ENCODE measurements at places on chromosomes 7 and 10. TPM values are rescaled to one million over a fixed set of nuclear protein-coding genes. Genes with fewer than 3 reads are reported as not detected.

GRCh38 chr10:102669206-102670064, 25.2 kb downstream of the TRIM8 start:
- no peak for DNase-seq

- no peak for DNase-seq
Measured at GRCh38 chr10:95935429-95935828, 27.7 kb downstream of the CC2D2B start.

DNA sequence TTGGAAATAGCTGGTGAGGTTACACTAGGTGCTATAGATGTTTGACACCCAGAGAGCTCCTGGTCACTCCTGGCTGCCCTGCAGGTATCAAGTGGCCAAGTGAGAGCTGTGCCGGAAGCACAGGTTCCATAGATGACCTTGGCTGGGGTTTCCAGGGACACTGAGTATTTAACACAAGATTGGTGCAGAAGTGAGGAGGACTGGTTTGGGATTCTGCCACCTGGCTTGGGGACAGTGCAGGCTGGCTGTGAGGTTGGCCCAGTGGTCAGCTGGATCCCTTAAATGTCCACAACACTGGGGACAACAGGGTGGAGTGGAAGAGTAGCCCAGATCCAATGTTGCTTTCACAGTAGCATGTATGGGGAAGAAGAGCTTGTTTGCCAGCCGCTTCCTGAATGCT, 5.3 kb upstream of the ACHE start:
- no peak for DNase-seq

Gene IFIT1B
- not detected for total RNA-seq

Gene SPDYE9
- not detected for total RNA-seq

DNA sequence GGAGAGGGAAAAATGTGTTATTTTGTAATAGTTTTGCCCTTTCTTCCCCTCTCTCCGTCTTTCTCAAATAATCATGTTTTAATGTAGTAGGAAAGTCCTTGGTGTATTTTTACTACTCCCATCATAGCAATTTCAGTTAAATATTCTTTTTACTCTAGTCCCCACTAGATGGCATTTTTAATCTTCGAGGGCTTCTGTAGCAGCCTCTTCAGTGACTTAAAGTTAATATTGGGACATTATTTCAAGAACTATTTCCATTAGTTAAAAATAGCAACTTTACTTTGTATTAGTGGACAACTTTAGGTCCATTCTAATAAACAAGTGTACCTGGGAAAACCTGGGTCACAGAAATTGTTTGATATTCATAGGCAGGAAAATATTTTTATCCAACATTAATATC, 23.0 kb downstream of the EDRF1 start:
- no peak for DNase-seq

DNA sequence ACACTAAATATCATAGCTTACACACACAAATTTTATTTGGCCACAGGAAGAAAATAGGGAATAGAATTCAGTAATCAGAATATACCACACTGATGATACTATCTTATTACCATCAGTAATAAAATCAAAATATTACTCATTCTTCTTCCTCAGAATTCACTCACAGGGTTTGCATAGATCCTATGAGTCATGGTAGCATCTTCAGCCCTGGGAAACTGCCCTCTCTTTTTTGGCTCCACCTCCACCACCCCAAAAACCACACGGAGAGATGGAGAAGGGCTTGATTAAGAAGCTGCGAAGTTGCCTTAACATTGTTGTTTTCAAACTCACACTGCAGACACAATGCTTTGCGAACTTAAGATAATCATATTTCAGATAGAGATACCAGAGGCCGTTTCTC, 154.1 kb upstream of the AHR start:
- peak; percentile 70 for DNase-seq

- DNase-seq = no peak
Measured at GRCh38 chr7:139526578-139527544, 3.4 kb downstream of the CLEC2L start.

Gene MMP21
- 0.11 TPM for total RNA-seq

DNA sequence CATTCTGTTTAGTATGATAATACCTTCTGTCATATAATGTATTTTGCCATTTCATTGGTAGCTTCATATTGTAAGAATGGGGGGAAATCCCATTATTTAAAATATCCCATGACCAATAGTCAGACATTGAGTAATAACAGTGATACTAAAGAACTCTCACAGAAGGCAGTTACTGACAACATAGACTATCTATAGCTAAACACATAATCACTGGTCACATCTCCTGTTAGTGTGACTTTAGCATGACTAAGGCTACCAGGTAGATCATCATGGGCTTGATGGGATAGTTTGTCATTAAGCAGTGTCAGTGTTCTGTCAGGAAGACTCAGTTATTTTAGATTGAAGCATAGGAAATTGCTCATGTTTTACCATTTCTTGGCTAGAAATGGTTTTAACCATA, 16.4 kb downstream of the OPN1SW start:
- no peak for DNase-seq

- peak; percentile 54 for DNase-seq
Measured at GRCh38 chr7:132655131-132655727, 79.0 kb upstream of the PLXNA4 start.

DNA sequence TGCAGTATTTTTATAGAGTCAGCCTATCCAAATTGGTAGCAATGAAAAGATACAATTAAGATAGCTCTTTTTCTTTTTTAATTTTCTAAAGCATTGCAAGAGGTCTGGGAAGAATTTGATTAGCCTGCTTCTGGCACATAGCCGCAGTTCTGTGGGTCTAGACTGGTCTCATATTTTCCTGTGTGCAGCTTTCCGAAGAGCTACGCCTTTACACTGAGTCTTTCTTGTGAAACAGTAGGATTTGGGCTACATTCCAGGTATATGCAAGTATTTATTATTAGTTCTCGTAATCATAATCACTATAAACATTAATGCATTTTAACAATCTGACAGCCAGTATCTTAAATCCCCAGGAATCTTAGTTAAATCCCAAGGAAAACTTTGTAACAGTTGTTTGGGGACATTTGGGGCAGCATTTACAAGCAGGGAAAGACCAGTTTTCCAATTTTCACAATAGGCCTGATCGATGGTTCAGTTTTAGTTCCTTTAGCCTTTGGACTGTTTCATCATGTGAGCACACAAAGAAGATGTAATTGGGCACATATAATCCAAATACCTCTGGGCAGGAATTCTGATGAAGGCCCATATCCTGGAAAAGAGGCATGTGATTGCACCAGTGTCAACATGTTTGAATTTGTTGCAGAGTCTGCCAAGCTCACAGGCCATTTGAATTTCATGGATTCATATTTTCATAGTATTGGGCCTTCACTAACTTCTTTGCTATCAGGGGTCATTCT, 287.3 kb downstream of the INHBA start:
- no peak for DNase-seq

Data from activated T-helper 2 cell treated with anti-CD3 and anti-CD28 coated beads, Interferon-gamma antibody, Interleukin-2, Interleukin-4, amounts not matched to agents 10 μg/mL and 5 μg/mL and 100 μg/mL, durations not matched to agents 14 hours and 24 hours and 36 hours (primary cell).